ENCODE measurements at places on chromosomes 6 and 20. TPM values are rescaled to one million over a fixed set of nuclear protein-coding genes. Genes with fewer than 3 reads are reported as not detected.

The SSTR4 gene
- not detected for total RNA-seq

The LRRC1 gene
- total RNA-seq: 2.2 TPM

The GRIK2 gene
- 0.24 TPM for total RNA-seq

- no peak for DNase-seq
These were observed 42.7 kb downstream of the FILIP1 start for GRCh38 chr6:75450903-75451302.

- DNase-seq: no peak
These were observed 44.1 kb downstream of the KIAA0408 start for GRCh38 chr6:127415096-127415495.

- DNase-seq: no peak
These were observed 635 bp upstream of the ELOVL2 start for GRCh38 chr6:11044712-11045167.

DNA sequence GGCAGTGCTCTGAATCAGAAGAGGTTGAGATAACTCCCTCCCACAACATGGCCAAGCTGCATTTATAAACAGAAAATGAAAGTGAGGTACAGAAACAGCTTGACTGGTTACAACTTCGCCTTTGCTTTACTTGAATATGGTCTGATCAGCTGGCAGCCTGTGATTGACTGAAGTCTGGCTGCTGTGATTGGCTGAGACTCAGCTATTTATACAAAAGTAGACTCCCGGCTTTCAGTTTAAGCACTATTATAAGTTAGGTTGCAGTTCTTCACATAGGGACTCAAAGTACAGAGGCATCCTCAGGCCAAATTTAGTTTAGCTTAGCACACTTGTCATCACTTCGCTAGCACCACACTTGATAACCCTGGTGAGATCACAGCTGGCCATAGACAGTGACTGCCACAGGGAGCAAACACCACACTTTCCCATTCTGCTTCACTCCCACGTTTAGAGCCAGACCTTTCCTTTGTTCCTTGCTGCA, 362.6 kb downstream of the EPM2A start:
- DNase-seq: peak; percentile 49

DNA sequence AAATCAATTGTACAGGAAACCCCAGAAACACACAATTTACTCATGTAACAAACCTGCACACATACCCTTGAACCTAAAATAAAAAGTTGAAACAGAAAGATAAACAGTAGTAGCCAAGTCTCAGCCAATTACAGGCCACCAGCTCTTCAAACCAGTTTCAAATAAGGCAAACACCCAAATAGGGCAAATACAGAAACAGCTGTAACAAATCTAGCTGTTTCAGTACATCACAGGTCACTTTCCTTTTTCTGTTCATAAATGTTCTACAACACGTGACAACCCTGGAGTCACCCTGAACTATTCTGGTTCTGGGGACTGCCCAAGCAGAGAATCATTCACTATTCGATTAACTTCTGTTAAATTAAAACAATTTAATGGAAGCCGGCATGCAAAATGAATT, 329.0 kb downstream of the GJA1 start:
- DNase-seq: no peak
